ENCODE measurements at places on chromosomes 1 and 21.

DNA sequence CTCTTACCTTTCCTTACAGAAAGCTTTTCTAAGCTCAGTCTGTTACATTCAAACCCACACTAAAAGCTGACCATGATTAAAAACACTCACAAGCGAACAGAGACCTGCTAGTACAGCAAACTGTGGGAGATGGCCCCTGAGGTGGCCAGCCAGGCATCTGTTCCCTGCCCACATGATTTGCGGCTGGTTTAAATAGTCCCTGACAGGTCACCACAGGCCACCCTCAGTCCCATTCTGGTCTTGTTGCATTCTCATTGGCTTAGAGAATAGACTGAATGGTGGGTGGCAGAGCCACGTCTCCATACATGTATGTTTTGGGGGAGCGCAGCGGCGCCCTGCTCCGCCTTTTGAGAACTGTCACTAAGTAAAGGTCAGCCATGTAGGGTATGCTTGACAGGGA, 2.3 kb upstream of the ACTA1 start:
- DNase-seq, result no peak

- no peak for DNase-seq
Measured at GRCh38 chr1:202348005-202348508, 442 bp upstream of the PPP1R12B start.

DNA sequence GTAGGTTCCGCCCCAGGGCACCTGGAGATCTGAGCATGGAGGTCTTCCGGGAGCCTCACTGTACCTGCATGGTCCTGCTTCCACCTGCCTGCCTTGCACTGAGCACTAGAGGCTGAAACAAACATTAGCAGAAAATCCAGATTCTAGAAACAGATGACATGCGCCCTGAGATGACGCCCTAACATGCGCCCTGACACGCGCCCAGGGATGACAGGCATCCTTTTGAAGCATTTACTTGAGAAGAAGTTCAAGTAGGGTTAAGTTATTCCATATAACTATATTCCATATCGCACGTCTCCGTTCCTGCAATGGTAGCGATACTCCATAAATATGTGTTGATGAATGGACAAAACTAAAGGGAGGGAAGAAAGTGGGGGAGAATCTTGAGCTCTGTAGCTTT, 13.7 kb downstream of the ACTA1 start:
- DNase-seq, result no peak

DNA sequence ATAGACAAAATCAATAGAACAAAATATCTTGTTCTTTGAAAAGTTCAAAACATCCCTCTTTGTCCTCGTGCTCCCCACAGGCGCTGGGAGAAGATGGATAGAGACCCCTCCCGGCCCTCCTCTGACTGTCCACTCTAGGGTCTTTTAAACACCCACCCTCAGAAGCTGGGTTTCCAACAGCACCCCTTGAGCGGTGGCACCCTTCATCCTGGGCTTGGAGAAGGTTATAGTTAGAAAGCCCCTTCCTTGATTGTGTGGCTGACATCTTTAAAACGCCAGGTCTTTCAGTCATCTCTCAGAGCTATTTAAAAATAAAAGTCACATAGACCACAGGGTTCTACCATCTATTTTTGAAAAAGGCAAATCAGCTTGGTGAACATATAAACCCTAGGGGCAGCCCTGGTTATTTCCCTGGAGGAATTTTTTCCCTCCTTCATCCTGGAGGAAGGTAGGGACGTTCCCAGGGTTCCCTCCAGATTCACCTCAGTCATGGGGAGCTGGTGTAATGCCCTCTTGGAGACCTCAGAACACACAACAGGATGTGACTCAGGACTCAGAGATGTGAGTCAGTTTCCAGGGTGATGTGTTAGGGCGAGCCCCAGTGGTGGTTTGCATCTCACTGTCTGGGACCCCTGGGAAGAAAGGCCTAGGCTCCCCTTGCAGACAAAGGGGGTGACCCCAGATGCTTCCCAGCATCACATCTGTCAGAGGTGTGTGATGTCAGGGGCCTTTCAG, 138.5 kb downstream of the CLIC6 start:
- DNase-seq, result no peak

DNA sequence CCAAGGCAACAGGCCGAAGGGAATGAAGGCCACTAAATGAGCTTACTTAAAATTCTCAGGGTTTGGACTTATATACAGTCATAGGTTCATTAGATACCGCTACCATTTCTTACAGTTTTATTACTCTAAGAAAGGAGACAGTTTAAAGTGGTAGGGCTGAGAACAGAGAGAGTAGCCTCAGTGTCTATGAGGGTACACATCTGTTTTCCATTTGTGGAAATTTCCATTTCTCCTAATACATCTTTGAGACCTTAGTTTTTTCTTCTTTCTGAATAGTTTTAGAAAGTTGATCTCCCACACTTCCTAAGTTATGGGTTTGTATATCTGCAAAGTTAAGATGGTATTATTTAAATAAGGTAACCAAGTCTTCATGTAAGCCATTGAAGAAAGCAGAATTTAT, 1279.1 kb downstream of the NCAM2 start:
- no peak for DNase-seq

DNA sequence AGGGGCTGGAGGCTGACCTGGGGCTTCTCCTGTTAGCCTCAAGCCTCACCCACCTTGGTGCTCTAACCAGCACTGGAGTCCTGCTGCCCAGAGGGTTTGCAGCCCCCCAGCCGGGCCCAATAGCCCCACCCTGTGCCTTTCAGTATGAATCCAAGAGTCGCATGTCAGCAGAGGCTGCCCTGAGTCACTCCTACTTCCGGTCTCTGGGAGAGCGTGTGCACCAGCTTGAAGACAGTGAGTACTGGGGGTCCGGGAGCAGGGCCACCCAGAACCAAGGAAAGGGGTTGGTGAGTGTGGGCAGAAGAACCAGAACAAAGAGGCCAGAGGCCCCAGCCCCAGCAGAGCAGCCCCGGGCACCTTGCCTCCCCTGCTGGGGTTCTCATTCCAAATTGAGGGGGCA, 25.6 kb downstream of the CDK18 start:
- no peak for DNase-seq

GRCh38 chr21:29098156-29098555, 24.7 kb upstream of the CCT8 start:
- no peak for DNase-seq

- no peak for DNase-seq
Measured at GRCh38 chr1:236287757-236288619, 6.2 kb upstream of the ERO1B start.

- DNase-seq, result no peak
Measured at GRCh38 chr1:230517326-230517725, 91.2 kb upstream of the PGBD5 start.

DNA sequence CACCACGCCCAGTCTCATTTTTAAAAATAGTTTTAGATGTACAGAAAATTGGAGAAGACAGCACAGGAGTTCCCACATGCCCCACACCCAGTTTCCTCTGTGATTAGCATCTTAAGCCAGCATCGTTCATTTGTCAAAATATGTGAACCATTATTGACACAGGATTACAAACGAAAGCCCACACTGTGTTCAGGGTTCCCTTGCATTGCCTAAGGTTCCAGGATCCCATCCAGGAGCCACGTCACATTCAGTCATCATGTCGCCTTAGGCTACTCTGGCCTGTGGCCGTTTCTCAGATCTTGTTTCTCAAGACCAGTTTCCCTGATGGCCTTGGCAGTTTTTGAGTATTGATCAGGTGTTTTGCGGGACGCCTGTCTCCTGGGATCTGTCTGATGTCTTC, 34.7 kb upstream of the TNFRSF1B start:
- DNase-seq, result no peak

GRCh38 chr1:151816548-151817352, 11.5 kb upstream of the LINGO4 start:
- no peak for DNase-seq

DNA sequence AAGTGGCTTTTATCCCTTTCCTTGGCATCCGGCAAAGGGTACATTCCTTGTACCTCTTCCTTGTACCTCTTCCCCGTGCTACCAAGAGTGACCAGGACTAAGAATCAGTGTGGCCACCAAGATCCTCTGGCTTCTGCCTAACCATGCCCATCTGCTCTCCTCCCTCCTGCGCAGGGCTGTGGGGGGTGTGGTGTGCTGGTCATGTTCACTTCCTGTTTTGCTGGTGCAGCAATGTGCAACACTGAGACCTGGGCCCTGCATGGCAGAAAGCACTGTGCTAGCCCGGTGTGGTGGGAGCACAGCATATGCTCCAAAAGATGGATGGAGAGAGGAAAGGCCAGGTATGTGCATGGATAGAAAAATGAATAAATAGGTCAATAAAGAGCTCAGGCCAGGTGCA, 33.3 kb upstream of the TENT5C start:
- DNase-seq, result no peak

DNA sequence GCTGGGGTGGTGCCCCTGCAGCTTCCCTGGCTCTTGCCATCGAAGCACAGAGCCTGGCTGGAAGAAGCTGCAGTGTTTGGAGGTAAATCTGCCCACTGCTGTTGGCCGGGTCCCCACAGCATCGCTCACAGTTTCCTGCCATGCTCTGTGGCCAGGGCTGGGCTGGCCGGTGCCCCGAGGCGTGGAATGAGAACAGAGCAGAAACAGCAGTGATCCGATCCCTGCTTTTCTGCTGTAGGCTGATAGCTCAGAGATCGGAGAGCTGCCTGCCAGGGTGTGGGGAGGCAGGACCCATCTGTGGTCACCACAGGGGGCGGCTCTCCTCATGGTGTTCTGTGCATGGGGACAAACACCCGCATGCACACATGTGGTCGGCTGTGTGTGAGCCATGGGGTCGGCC, 11.5 kb downstream of the SLC45A1 start:
- no peak for DNase-seq

DNA sequence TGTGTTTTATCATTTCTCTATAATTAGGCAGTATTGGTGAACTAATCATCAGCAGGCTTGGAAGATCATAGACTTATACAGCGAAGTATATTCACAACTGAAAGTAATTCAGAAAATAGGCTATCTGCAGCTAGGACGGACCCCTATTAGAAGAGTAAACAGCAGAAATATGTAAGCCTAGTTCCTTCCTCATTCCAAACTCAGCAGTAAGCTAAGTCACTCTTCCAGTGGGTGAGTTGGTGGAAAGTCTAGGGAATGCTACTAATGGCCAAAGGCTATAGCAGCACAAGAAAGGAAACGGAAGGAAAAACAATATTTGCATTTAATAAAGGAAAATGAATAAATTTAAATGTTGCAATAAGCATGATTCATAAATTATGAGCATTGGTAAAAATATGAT, 918.1 kb upstream of the TMPRSS15 start:
- no peak for DNase-seq

DNA sequence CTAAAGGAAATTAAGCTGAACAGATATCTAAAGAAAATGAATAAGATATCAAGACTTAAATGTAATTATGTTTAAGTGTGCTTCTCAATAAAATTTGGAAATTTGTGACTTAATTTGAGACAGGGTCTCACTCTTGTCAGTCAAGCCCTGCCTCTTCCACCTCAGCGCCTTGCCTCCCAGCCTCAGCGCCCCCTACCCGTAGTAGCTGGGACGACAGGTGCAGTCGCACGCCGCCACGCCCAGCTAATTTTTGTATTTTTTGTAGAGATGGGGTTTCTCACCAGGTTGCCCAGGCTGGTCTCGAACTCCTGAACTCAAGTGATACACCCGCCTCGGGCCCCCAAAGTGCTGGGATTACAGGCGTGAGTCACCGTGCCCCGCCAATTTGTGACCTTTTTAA, 117.0 kb downstream of the CLEC20A start:
- no peak for DNase-seq

- no peak for DNase-seq
Measured at GRCh38 chr1:41161846-41162245, 80.3 kb downstream of the SCMH1 start.

DNA sequence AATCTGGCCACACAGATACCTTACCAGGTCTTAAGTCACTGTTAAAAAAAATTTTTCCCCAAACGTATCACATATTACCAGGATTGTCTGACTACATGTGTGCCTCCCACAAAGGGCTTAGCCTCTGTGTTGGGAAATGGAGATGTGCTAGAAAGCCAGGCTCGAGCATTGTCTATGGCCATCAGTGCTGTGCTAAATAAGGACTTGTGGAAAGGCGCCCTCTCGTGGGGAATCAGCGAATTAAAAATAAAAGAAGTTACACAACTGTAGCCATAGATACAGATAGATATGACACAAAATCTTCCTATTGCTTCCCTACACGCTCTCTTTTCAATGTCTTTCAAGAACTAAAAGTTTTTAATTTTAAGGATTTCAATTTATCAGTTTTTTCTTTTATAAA, 47.5 kb upstream of the CRNN start:
- DNase-seq, result no peak

GRCh38 chr1:40868051-40868723, 6.0 kb upstream of the CITED4 start:
- DNase-seq, result no peak

- DNase-seq, result no peak
Measured at GRCh38 chr21:27515676-27516075, 548.8 kb upstream of the ADAMTS5 start.

- no peak for DNase-seq
Measured at GRCh38 chr1:245091171-245091621, 63.6 kb upstream of the KIF26B start.

DNA sequence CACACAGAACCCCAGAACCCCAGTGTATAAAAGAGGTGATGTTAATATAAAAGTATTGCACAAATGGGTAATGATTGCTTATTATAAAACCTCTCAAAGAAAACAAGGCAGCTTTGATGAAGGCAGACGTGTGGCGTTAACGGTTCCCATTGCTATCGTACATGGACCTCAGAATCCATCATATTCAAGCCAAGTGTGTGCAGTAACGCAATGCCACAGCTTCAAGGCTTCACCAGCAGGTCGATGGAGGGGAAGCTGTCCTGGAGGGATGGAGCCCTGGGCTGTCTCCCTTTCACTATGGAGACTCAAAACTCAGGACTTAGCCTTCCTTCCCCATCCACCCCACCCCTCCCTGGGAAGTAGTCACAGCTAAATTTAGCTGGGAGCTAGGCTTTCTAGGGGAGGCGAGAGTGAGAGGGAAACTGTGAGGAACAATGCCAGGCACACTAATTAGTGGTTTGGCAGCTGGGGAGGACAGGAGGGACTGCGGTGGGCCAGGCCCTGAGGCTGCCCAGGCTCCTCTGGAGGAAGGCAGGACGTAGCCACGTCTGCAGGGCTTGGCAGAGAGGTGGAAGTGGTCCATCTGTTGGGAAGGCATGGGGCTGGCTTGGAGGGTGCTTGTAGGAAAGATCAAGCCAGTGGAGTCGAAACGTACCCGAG, 121.2 kb downstream of the HMGB4 start:
- DNase-seq, result no peak

DNA sequence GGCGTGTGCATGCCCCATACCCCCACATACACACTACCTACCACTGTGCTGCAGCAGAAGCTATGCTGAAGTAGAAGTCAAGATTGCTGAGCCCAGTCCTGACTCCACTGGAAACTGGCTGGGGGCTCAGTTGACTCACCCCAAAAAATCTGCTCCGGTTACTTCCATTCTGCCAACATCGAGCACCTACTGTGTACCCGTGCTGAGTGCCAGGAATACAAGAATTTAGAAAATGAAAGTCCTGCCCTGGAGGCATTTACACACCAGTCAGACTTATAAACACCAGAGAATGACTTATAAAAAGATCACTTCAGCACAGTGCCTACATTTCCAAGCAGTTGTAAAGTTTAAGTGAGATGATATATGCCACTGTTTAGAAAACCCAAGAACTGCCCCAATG, 99.1 kb downstream of the NMNAT2 start:
- DNase-seq, result no peak

Measured in right renal cortex interstitium (tissue), 3 donors.